ENCODE measurements at places on chromosomes 7 and 10.

GRCh38 chr7:137096607-137097006 is 228.2 kb downstream of the CHRM2 start:
- no peak for DNase-seq

DNA sequence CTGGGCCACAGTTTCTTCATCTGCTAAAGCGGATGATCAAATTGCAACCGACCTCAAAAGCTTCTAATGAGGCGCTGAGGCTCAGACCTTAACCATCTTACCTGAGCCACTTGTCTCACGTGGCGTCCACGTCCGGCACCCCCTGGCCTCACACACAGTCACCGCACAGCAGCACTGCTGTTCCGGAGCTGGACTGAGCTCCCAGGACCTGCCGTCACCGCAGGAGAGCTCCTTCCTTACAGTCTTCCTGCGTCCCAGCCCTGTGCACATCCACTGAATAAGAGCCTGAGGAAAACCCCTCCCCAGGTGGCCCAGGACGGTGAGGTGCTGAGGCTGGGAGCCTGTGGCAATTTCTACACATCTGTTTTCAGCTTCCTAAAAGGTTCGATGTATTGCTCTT is 35.7 kb downstream of the TNS3 start:
- no peak for DNase-seq

DNA sequence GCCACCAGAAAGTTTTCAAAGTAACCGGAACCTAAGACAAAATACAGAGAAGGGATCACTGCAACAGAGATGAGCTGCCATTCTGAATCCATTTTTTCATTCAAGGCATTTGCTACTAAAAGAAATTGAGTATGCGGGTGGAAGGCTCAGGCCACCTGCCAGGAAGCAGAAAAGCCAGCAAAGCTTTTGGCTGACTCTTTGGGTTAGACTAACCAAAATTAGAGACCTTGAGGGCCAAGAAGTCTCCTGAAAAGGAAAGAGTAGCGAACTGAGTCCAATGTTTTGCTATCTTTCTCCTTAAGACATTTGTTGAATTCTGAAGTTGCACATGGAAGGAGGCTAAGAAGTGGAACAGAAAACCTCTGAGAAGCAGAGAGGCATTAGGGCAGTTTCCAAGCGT is 79.0 kb downstream of the FAS start:
- no peak for DNase-seq

GRCh38 chr7:130931423-130931822 is 197.4 kb upstream of the KLF14 start:
- no peak for DNase-seq

- DNase-seq: no peak
Observed at GRCh38 chr10:75470901-75471300, 39.5 kb downstream of the LRMDA start.

DNA sequence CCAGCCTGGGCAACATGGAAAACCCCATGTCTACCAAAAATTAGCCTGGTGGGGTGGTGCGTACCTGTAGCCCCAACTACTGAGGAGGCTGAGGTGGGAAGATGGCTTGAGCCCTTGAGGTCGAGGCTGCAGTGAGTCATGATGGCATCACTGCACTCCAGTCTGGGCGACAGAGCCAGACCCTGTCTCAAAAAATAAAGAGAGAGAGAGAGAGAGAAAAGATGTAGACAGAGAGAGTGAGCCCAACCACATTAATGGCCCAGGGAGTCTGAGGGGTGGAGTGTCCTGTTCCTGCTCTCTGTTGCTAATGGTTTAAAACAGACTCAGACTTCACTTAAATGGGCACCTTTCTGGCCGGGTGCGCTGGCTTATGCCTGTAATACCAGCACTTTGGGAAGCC is 455.7 kb upstream of the GALNT17 start:
- DNase-seq: no peak

- DNase-seq: no peak
Observed at GRCh38 chr10:70458329-70459060, 17.0 kb upstream of the NODAL start.

GRCh38 chr10:48901319-48901718 is 38.3 kb downstream of the LRRC18 start:
- no peak for DNase-seq

- no peak for DNase-seq
Observed at GRCh38 chr10:110036640-110037039, 28.9 kb downstream of the ADD3 start.

- DNase-seq: no peak
Observed at GRCh38 chr7:130627775-130628174, 40.8 kb downstream of the COPG2 start.

- DNase-seq: no peak
Observed at GRCh38 chr7:102473271-102473991, 5.3 kb downstream of the POLR2J start.

GRCh38 chr10:104103956-104104355 is 18.0 kb upstream of the SFR1 start:
- DNase-seq: no peak

GRCh38 chr7:138049505-138050116 is 26.6 kb upstream of the AKR1D1 start:
- DNase-seq: no peak

- DNase-seq: no peak
Observed at GRCh38 chr10:48610585-48611093, 5.8 kb upstream of the ARHGAP22 start.

GRCh38 chr7:91034459-91035368 is 229.5 kb upstream of the FZD1 start:
- DNase-seq: no peak

GRCh38 chr7:81788246-81788645 is 18.4 kb upstream of the HGF start:
- DNase-seq: no peak

- DNase-seq: no peak
Observed at GRCh38 chr10:24287559-24288195, 78.7 kb downstream of the KIAA1217 start.

DNA sequence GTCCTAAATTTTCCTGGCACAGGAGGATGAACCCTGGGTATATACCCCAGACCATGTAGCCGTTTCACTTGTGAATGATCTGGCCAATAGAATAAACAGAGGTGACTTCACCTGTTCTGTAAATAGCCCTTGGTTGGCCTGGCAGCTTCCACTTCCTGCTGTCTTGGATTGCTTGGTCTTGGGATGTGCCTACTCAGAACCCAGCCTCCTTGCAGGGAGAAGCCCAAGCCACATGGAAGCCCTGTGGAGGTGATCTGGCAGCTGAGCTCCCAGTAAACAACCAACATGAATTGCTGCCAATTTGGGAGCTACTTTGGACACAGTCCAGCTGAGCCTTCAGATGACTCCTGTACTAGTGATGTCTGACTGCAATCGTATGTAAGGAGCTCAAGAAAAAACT is 4.8 kb upstream of the RAPGEF5 start:
- no peak for DNase-seq

GRCh38 chr10:7571981-7572380 is 94.8 kb downstream of the ITIH5 start:
- no peak for DNase-seq

GRCh38 chr10:17847585-17848296 is 38.6 kb downstream of the MRC1 start:
- no peak for DNase-seq

- no peak for DNase-seq
Observed at GRCh38 chr7:158047391-158048059, 540.1 kb downstream of the PTPRN2 start.

DNA sequence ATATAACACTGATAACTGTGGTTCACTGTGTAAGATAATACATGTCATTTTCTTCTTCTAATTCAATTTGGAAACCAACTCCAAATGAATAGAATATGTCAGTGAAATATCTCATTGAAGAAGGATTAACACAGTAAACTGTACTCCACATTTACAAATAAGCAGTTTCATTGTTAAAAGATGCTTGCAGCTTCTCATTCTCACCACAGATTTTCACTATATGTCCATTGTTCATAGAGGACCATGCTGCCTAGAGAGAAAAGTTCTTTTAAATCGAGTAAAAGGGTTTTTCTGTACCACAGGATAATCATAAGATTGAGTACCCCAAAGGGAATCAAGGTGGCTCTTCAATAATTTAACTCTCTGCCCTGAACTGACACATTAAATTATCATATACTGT is 165.5 kb downstream of the LRRN3 start:
- DNase-seq: no peak

- no peak for DNase-seq
Observed at GRCh38 chr10:102455893-102456471, 4.6 kb upstream of the C10orf95 start.

- DNase-seq: no peak
Observed at GRCh38 chr10:32412499-32412853, 33.5 kb upstream of the CCDC7 start.

GRCh38 chr10:88194041-88194887 is 330.8 kb downstream of the PTEN start:
- peak; percentile 11 for DNase-seq

- DNase-seq: no peak
Observed at GRCh38 chr10:59124187-59124586, 52.3 kb upstream of the PHYHIPL start.

DNA sequence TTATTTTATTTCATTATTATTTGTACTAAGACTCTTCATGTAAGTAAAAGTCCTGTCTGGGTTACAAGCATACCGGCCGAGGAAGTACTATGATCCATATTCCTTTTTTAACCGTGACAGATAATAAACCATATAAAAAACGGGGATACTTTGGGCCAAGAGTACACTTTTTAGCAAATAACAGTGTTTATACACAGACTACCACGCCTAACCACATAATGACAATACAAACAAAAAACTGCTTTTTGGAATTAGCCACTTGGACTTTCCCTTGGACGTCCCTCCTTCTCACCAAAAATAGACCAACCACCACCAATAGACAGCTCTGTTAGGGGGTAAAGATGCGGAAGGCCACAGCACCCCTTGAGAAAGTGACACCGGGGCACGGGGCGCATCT is 800 bp downstream of the MINDY3 start:
- no peak for DNase-seq

- DNase-seq: no peak
Observed at GRCh38 chr10:61964059-61964709, 62.7 kb downstream of the ARID5B start.

- DNase-seq: no peak
Observed at GRCh38 chr7:12770227-12770975, 83.0 kb downstream of the ARL4A start.

DNA sequence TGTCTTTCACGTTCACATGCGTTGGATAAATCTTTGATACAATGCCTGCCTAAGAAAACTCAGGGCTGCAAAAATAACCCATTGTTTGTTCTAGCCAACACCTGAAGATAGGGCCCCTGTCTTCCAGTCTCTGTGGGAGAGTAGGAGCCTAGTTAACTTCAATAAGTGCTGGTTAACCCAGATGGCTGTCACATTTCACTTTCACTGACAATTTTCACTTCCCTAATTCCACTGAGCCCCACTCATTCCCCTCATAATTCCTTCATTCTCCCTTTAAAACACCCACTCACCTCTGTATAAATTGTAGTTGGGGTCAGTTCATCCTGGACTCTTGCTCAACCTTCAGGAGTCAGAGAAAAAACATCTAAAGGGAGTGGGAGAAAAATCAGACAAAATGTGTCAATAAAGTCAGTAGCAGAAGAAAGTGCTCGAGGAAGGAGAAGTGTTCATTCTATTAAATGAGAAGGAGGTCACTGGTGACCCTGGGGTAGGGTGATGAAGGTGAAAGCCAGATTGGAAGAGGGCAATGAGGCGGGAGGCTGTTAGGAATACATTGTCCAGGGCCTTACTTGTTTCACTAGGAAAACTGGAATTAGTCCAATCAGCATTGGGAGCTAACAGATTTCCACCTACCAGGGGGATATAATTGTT is 51.2 kb upstream of the ABI1 start:
- no peak for DNase-seq

- no peak for DNase-seq
Observed at GRCh38 chr10:4033341-4033896, 248.4 kb upstream of the KLF6 start.

GRCh38 chr7:491958-492713 is 27.5 kb downstream of the PDGFA start:
- DNase-seq: no peak

- no peak for DNase-seq
Observed at GRCh38 chr7:128758553-128758952, 17.0 kb downstream of the OPN1SW start.

- DNase-seq: no peak
Observed at GRCh38 chr7:16420329-16420648, 1.0 kb downstream of the CRPPA start.

- DNase-seq: no peak
Observed at GRCh38 chr7:155961241-155962190, 149.3 kb upstream of the SHH start.

DNA sequence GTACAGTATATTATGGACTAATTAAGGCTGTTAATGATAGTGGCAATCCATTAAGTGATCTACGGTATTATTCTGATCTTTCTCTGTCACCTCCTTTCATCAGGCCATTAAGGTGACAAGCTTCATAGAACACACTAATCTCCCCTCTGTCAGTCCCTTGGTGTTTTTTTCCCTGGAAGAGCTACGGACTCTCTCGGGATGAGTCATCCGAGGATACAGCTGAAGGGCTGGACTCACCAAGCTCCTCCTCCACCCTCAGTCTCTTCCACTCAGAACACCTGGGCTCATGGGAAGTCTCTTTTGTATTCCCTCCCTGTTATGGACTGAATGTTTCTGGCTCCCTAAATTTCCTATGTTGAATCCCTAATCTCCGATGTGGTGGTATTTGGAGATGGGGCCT is 69.8 kb upstream of the PLXNA4 start:
- DNase-seq: no peak

GRCh38 chr10:104546756-104547155 is 94.3 kb upstream of the SORCS3 start:
- DNase-seq: no peak

DNA sequence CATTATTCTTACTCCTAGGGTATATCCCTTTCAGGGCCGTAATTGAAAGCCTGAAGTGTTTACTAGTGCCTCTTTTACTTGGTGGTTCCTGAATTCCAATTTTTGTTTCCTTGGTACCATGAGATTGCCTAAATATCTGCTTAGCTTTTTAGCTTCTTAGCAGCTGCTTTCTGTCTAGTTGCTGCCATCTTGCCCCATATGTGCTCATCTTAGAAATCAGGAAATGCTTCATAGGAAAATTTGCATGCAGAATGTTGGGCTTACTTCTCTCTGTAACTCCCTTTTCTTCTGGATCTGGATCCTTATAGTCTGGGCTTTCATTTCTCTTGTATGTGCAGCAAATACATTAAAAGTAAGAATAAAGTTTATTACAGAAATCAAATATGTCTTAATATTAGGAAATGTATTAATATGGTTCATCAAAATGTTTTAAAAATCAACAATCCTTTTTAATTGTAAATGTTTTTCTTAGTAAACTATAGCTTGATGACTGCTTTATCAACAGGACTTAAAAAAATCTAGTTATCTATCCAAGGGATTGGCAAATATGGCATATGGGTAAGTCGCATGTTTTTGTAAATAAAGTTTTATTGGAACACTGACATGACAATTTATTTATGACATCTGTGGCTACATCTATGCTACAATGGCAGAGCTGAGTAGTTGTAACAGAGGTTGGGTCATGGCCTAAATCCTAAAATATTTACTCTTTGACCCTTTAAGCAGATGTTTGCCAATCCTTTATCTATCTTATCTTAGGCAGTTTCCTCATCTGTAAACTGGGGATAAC is 73.5 kb upstream of the CDK6 start:
- no peak for DNase-seq

DNA sequence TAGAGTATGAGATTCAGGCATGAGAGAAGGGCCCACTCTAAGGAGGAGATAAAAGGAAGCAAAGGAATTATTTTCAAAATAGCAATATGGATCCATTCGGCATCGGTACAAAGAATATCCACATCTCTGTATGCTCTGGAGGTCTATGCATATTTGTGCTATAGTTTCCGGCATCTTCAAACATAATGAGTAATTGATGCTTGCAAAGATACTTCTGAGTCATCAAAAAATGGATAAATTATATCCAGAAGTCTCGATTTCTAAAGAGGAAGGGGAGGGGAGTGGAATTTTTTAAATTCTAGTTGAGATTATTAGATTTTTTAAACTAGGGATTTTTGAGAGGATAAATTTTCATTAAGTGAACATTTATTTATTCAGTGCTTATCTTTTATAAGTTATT is 72.9 kb upstream of the KIAA1217 start:
- no peak for DNase-seq
